Anterior cingulate cortex (tissue), 58 donors: ENCODE measurements at places on chromosomes 16 and 17.

DNA sequence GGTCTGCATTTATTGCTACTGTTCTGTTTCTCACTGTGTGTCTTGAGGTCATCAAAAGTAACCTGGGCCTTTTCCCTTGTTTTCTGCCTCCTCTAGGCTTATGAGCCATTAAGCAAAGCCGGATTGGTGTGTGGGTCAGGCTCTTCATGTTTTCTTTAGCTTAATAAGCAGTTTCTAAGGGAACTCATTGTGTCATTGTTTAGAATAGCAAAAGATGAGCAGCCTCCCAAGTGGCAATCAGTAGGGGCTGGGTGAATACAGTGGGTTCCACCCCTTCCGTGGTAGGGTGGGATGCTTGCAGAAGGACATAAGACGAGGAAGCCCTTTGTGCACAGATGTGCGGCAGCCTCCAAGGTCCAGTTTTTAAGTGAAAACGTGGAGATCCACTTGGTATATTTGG lies 34.5 kb downstream of the ABCC1 start:
- DNase-seq: no peak

DNA sequence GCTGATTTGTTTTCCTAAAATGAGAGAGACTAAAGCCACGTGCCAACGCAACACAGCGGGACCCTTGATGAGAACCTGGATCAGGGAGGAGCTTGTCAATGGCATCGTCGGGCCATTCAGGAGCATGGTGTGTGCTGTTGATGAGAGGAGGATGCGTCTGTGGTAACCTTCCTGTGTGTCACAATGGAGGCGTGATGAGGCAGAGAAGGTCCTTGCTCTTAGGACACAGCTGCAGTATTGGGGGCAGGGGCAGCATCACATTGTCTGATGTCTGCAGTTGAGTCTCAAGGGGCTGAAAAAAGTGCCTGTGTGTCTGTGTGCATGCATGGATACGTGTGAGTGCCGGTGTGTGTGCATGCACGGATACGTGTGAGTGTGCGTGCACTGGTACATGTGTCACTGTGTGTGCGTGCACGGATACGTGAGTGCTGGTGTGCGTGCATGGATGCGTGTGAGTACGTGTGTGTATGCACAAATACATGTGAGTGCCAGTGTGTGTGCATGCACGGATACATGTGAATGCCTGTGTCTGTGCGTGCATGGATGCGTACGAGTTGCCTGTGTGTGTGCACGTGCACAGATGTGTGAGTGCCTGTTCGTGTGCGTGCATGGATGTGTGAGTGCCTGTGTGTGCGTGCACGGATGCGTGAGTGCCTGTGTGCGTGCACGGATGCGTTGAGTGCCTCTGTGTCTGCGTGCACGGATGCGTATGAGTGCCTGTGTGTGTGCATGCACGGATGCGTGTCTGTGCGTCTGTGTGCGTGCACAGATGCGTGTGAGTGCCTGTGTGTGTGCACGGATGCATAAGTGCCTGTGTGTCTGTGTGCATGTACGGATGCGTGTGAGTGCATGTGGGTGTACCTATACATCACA lies 39.3 kb downstream of the BAIAP2 start:
- no peak for DNase-seq

GRCh38 chr17:61205401-61205800 lies 194.2 kb upstream of the TBX2 start:
- no peak for DNase-seq

DNA sequence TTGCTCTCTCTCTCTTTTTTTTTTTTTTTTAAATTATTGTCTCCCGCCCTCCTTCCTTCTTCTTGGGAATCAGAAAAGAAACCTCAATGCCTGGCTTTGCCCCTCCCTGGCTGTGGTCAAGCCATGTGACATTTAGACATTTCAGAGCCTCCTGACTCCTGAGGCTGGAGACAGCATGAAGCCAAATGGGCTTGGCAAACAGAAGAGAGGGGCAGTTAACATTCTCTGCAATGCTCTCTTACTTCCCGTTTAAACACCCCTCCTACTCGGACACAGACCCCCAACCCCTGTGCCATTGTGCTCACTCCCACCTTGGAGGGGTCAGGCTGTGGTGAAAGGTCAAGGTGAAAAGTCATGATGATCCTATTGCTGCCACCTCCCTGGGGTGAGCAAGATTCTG lies 14.7 kb upstream of the MEOX1 start:
- no peak for DNase-seq

- no peak for DNase-seq
Observed at GRCh38 chr17:32927724-32928585, at the start of gene TMEM98. Gene TMEM98, plus strand, starts transcription at chr17:32928153. Its CDS starts 3,376 bp downstream, at chr17:32931529.

GRCh38 chr17:33964344-33964979 lies 290.6 kb upstream of the CCL2 start:
- DNase-seq: no peak

- DNase-seq: no peak
Observed at GRCh38 chr16:88773812-88774291, 11.2 kb downstream of the PIEZO1 start.

- DNase-seq: no peak
Observed at GRCh38 chr16:16774389-16774788, 395.4 kb downstream of the NPIPA7 start.

GRCh38 chr17:78127888-78128550 lies 536 bp downstream of the TMC6 start:
- no peak for DNase-seq

DNA sequence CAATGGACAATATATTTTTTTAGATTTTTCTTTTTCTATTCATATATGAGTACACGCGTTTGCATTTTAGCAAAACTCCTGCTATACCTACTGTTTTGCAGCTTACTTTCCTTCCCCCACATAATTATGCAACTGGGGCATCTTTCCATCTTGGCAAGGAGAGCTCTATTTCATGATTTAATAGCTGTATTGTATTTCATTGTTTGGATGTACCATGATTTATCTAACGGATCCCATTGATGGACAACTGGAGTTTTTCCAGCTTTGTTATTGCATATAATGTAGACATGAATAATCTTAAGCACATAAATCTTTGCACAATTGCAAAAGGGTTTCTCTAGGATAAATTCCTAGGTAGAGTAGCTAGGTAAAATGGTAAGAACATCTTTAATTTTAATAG lies 133.9 kb downstream of the PITPNC1 start:
- DNase-seq: no peak

DNA sequence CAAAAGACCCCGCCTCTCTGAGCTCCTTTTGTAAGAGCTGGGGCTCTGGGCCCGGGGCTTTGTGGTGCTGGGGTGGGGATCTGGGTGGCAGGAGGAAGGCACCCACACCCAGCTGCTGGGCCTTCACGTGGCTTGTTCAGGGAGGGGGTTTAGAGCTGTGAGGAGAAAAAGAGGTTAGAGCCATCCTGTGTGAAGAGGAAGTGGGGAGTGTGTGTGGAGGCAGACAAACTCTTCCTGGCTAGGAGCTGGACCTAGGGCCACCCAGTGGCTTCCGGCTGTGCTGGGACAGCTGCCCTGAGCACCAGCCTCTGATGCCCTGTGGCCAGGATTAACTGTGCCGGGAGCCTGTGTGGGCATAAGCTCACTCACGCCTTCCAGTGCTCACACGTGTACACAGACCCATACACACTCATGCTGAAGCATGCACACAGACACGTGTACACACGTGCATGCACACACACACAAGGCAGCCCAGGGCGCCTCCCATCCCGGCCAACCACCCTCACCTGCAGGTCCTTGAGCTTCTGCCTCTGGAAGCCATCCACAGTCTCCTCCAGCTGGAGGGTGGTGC lies 7.4 kb downstream of the CIBAR2 start:
- no peak for DNase-seq
